ENCODE measurements at places on chromosomes 5 and 9.

- peak; percentile 32 for DNase-seq
Observed at GRCh38 chr5:132238169-132238744, 10.6 kb upstream of the P4HA2 start.

- DNase-seq = no peak
Observed at GRCh38 chr9:17065062-17065461, 69.8 kb upstream of the CNTLN start.

DNA sequence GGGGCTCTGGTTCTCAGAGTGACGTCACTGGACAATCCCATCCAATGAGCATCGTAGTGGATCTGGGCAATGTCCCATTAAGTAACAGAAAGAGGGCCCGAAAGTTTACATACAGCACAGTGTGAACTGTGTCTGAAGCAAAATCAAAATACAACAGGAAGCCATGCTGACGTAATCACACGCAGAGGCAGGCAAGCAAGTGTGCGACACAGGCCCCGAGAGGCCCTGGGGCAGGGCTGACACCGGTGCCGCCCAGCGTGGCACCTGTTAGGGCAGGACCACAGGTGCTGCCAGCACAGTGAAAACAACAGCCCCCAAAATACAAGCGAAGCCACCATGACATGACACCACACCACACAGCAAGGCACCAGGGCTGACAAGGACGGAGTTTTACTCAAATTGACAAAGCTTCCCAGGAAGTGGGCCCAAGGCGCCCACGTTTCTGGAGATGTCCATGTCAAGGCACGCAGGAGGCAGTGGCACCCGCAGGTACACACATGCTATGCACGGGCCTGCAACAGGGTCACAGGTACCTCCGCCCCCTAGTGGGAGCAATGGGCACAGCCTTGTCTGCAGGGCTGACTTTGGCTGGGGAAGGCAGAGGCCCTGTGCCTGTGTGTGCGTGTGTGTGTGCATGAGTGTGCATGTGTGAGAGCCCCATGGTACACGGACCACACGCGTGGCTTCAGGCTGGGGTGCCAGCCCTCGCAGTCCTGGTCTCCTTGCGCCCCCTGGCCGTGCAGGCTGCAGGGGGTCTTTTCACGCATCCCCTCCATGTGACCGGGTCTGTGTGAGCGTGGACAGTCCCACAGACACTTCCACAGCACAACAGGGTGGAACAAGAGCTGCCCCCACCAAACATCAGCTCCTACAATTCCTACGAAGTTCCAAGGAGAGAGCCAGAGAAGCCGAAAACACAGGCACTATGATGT is 19.6 kb downstream of the QSOX2 start:
- peak; percentile 31 for DNase-seq

DNA sequence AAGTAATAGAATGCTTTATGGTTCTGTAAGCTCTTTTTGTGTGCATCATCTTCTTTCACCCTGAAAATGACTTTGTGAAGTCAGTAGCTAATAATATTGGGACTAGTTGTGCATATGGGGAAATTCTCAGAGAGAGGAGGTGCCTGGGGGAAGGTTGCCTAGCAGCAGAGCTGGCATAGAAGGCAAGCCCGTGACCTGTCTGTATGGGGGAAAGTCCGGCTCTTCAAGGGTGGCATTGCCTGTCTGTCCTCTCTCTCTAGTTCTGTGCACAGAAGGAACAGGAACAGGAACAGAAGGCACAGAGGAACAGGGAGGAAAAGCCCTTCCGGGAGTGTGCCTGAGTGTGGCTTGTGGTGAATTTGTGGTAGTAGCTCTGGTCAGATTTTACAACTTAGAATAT is 33.1 kb downstream of the SH3GL2 start:
- DNase-seq = no peak

DNA sequence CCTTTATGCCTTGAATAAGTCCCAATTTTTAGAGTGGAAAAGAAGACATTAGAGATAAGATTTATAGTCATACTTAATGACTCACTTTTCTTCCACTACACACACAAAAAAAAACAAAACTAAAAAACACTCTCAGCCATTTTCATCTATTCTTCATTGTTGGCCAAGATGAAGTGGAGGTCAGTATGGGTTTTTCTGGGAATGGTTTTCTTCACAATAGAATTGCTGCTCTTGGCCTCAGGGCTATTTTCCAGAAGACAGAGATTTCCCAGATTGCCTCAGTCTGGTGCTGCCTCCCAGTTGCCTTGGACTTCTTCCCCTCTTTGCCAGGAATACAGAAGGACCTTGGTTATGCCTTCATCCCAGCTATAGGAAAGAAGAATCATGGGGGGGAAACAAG is 463.7 kb downstream of the TMEM232 start:
- DNase-seq = no peak

DNA sequence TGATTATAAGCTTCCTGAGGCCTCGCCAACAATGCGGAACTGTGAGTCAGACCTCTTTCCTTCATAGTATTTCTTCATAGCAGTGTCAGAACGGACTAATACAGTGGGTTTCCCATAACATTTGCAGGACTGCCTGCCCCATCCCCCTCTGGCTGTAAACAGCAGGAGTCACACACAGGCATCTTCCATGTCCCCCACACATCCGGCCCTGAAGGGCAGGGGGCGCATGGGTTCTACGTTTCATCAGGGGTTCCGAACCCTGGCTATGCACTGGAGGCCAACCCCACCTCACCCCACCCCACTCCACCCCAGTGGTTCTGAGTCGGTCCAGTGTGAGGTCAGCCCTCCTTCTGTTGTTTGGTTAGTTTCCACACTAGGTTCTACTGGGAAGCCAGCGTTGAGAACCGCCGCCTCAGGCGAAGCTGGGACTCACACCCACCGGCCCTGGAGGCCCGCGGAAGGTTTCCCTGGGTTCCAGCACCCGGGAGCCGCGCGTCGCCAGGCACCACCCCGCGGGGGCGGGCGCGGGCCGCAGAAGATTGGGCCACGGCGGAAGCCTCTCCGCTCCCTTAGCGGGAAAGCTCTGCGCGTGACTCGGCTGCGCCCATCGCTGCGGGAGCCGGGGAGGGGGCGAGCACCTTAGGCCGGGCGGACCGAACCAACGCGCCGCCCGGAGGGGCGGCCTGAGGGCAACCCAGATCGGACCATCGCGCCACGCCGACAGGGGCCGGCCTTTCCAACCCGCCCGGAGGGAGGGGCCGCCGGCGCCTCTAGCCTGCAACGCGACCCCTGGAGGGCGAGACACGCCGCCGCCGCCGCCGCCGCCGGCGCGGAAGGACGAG is at the start of gene RUSC2:
TSS of gene RUSC2 (plus strand) at position 799 of the 842 bp plus-strand sequence. CDS start 56,411 bp downstream, outside the sequence.
- DNase-seq = no peak

DNA sequence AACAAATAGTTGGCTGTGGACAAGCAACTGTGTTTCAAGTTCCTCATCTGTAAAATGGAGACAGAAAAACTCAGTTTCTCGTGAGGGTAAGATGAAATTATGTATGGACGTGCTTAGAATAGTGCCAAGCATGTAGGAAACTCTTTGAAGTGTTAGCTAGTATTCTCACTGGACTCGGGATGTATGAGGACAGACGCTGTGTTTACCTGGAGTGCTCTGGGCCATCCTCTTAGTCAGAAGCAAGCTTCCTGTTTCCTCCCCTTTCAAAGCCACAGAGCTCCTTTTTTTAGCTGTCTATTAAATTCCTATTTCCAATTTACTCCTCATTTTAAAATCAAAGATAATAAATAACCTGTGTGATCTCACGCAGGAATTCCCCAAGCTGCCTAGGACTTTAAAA is 23.8 kb upstream of the IQGAP2 start:
- DNase-seq = no peak

Data from GM12878 (cell line).